Hair follicular keratinocyte (primary cell): ENCODE measurements at places on chromosomes 13 and 19. TPM values are rescaled to one million over a fixed set of nuclear protein-coding genes. Genes with fewer than 3 reads are reported as not detected.

Gene ZNF574
- 15.0 and 18.9 TPM in 2 replicates for total RNA-seq

Gene IRGC
- total RNA-seq: not detected in 2 replicates

Gene KLHL1
- not detected in 2 replicates for total RNA-seq

Gene KIR3DL1
- total RNA-seq: not detected in 2 replicates

Gene GJA3
- total RNA-seq: 0.11 and 0.78 TPM in 2 replicates

Gene IGFL2
- not detected in 2 replicates for total RNA-seq

Gene CLDN10
- total RNA-seq: 0.16 TPM in 1 of 2 replicates, not detected in the other

Gene BCKDHA
- 41.0 and 57.4 TPM in 2 replicates for total RNA-seq

Gene DYRK1B
- total RNA-seq: 6.2 and 9.4 TPM in 2 replicates

Gene FCER2
- total RNA-seq: not detected in 2 replicates

Gene FOSB
- total RNA-seq: 6.6 and 7.5 TPM in 2 replicates

Gene SKA3
- 7.5 and 17.9 TPM in 2 replicates for total RNA-seq

Gene CABP5
- not detected in 2 replicates for total RNA-seq

Gene PGLYRP2
- not detected in 2 replicates for total RNA-seq
